Amniotic epithelial cell (primary cell): ENCODE measurements at places on chromosomes 13 and 19.

DNA sequence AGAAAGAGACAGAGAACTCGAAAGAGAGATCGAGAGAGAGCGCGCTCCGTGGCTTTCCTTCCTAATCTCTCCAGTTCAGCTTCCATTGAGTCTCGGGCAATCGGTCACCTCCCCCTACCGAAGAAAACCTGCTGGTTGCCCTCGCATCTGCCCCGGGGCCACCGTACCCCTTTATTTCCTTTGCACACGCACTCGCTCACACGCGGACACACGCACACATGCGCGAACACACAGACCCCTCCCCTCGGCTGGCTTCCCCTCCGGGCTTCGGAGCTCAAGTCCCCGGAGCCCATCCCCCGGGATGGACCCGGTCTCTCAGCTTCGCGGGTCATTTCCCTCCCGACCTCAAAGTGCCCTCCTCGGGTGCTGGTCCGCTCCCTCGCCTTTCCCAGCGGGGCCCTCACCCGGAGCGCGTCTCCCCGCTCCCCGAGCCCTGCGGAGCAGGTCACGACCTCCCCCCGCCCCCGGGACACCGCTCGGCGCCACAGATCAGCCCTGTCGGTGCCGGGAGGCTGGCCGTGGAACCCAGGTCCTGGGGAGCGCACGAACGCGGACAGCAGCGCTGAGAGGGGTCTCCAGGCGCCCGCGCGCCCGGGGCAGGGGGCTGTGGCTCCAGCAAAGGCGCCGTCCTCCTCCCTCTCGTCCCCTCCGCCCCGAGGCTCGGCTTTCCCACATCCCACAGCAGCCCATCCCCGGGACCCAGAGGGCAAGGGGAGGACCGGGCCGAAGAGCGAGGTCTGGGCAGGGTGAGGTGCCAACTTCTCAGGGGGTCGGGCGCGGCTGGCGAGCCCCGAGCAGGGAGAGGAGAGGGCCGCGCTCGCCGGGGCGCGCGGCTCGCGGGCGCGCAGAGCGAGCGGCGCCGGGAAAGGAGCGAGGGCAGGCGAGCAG, 1.8 kb downstream of the DACH1 start:
- DNase-seq = peak; percentile 23

DNA sequence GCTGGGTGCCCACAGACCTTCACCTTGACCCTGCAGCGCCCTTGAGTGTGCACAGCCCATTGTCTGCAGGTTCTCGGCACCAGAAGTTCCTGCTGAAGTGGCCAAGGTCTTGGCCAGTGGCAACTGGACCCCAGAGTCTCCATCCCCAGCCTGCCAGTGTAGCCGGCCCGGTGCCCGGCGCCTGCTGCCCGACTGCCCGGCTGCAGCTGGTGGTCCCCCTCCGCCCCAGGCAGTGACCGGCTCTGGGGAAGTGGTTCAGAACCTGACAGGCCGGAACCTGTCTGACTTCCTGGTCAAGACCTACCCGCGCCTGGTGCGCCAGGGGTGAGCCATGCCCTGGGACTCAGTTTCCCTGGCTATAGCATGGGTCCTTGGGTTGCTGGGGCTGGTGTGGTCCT, 11.9 kb upstream of the ARHGAP45 start:
- no peak for DNase-seq

DNA sequence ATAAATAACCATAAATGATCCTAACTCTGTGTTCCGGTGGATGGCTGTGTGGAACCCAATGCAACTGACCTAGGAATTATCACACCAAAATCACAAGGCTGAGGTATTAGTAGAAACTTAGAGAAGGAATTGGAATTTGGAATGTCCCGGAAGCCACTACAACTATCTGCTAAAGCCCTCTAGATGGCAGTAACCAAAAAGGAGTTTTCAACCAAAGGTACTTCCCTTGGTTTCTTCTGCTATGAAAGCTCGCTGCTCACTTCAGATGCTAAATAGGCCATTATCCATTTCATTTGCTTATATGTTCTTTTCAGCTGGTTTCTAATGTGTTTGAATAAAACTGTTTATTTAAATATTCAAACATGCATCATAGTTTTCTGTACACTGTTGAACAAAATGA, 1589.1 kb upstream of the SPRY2 start:
- peak; percentile 1 for DNase-seq

DNA sequence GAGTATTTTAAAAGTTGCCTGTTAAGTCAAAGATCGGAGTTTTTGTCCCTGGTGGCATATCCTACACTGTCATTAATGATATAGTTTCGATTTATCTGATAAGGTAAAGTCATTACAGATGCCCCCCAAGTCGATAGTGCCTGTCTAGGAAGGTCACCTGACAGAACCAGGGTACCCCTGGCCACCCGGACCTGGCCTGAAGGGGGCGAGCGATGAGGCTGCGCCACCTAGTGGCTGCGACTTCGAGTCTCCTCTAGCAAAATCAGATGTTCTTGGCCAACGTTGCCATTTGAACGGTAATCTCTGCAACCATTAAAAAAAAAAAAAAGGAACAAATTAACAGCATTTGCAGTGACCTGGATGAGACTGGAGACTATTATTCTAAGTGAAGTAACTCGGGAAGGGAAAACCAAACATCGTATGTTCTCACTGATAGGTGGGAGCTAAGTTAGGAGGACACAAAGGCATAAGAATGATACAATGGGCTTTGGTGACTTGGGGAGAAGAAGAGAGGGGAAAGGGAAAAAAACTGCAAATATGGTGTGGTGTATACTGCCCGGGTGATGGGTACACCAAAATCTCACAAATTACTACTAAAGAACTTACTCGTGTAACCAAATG, 565.1 kb downstream of the LIG4 start:
- peak; percentile 50 for DNase-seq

DNA sequence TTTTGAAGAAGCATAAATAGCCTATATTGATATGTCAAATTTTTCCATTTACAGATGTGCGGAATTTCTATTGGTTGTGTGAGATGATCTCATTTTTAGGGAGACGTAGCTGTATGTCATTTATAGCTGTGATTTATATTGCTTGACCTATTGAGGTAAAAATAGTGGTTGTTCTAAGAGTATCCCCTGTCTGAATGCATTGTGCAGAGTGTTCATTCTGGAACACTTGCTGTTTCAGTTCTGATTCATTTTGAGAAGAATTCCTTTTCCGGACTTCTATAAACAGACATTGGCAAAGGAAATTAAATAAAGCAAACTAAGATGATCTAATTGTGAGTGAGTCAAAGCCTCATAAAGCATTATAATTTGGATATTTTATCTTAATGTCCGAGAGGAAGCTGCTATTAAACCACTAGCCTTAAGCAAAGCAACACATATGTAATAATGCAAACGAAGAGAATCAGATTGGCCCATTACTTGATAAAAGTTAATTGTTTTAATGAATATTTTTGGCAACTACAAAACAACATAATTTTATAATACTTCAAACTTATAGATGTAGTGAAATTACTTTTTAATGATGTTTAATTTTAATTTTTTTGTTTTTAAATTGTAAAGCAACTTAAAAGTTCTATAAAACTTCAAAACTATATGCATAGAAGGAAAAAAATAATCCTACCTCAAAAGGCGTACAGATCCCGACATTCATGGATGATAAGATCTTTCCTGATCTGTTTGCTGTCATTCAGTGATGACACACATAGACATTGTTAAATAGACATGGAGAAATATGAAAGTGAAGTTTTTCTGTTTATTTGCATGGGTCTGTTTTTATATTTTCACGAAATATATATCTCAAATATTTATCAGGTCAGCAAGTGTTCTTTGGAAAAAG, 942.6 kb upstream of the SLC10A2 start:
- peak; percentile 80 for DNase-seq

GRCh38 chr13:44147233-44147632, 226.4 kb upstream of the SERP2 start:
- no peak for DNase-seq

DNA sequence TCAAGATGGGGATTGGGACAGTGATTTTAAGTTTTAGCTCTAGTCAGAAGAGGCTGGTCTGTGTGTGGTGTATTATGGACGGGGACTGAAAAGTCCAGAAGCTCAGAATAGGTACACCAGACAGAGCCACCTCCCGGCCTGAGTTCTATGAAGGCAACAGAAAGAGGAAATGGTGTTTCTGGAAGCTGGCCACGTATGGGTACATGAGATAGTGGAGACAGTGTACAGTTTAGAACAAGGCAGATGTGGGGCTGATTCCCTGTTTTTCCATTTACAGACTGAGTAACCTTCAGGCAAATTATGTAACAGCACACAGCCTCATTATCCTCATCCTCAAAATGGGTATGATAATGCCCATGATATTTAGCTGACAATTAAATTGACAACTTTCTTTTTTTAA, 1.3 kb downstream of the ZNF175 start:
- no peak for DNase-seq

DNA sequence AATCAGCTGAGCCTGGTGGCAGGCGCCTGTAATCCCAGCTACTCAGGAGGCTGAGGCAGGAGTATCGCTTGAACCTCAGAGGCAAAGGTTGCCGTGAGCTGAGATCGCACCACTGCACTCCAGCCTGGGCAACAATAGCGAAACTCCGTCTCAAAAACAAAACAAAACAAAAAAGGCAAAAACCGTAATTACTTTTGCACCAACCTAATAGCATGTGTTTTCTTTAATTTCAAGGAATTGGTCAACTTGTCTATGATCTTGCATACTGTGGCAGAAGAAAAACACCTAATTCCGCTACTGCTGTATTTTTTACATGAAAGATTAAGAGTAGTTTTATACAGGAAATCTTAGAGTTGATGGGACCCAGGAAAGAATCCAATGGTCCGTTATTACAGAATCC, 241.2 kb downstream of the COL4A1 start:
- DNase-seq = no peak

DNA sequence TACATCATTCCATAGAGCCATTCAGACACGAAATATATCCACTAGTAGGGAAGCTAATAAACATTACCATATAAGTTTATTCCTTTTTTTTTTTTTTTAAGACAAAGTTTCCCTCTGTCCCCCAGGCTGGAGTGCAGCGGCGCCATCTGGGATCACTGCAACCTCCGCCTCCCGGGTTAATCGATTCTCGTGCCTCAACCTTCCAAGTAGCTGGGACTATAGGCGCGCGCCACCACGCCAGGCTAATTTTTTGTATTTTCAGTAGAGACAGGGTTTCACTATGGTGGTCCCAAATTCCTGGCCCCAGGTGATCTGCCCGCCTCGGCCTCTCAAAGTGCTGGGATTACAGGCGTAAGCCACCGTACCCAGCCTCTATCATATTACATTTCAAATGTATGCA, 612 bp upstream of the ZNF154 start:
- no peak for DNase-seq
